ENCODE measurements at places on chromosomes 4 and X. TPM values are rescaled to one million over a fixed set of nuclear protein-coding genes. Genes with fewer than 3 reads are reported as not detected.

The LGI2 gene
- not detected for total RNA-seq

The TCP11X2 gene
- not detected for total RNA-seq

The CENPC gene
- total RNA-seq: 8.9 TPM

The MAGEA8 gene
- total RNA-seq: not detected

The ESX1 gene
- not detected for total RNA-seq

The PPEF2 gene
- total RNA-seq: not detected

The TECRL gene
- not detected for total RNA-seq

The ARSJ gene
- total RNA-seq: 33.4 TPM

The CXorf49 gene
- not detected for total RNA-seq

The MAGEA1 gene
- total RNA-seq: not detected

The HSFX4 gene
- not detected for total RNA-seq

The ALB gene
- not detected for total RNA-seq

The UGDH gene
- 95.0 TPM for total RNA-seq

The PITX2 gene
- 18.8 TPM for total RNA-seq

The ARHGAP4 gene
- total RNA-seq: 0.57 TPM

The DCLK2 gene
- 53.6 TPM for total RNA-seq

The HEPH gene
- total RNA-seq: not detected

DNA sequence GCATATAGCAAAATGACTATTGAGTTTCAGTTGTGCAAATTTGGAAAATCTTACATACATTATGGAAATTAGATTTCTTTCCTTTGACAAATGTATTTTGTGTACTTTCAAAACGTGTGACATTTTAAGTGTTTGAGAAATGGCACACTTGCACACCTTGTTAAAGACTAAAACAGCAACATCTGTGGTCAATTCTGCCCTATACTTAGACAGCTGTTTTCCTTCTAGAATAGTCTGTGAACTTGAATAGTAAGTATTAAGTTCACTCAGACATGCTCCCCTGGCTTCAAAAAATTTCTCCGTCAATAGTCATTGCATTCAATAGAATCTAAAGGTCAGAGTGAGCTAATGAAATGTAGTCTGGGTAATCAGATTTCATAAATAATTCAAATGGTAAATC lies 21.7 kb upstream of the TBC1D9 start:
- no peak for DNase-seq

DNA sequence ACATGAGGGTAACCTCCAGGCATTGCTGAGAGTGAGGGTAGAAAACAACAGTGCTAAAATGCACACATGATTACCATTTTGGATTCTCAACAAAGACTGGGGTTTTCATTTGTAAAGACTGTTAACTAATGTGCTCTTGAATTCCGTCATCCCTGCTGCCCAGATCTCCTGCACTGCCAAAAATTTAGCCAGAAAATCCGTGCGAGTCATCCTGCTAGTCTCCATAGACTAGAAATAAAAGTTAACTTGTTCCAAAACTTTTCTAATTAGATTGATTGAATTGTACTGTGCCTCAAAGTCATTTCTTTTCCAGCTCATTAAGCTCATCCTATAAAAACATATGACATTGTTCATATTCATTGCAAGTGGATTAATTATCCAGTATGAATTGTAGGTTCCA lies 99.8 kb downstream of the ARSF start:
- DNase-seq: no peak

GRCh38 chr4:159366966-159367780 lies 264.3 kb downstream of the RAPGEF2 start:
- no peak for DNase-seq

DNA sequence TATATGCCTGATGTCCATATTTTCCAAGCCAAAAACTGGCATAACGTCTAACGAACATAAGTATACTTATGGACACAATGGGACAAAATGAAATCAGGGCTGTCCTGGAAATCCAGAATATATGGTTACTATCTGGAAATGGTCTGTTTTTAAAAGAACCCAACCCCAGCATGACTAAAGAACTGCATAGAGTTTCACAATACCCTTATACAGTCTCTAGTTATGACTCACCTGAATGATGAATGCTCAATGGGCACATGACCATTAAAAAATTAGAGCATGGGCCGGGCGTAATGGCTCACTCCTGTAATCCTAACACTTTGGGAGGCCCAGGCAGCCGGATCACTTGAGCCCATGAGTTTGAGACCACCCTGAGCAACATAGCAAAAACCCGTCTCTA lies 31.8 kb downstream of the AMMECR1 start:
- DNase-seq: peak; percentile 82

DNA sequence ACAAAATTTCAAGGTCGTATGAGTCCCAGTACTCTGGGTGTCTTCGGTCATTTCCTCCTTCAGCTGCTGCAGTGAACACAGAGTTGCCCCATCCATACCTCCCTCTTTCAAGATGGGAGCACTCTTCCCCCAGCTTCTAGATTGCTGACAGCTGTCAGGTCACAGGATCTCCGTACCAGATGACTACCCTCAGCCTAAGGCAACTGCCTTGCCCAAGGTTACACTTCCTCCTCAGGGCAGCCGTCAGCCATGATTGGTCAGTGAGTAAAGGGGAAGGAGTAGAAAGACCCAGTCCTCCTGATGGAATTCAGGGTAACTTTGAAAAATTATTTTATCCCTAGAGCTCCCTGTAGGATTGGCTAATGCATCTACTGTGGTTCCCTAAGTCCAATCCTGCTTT lies 81.6 kb downstream of the NAF1 start:
- no peak for DNase-seq

DNA sequence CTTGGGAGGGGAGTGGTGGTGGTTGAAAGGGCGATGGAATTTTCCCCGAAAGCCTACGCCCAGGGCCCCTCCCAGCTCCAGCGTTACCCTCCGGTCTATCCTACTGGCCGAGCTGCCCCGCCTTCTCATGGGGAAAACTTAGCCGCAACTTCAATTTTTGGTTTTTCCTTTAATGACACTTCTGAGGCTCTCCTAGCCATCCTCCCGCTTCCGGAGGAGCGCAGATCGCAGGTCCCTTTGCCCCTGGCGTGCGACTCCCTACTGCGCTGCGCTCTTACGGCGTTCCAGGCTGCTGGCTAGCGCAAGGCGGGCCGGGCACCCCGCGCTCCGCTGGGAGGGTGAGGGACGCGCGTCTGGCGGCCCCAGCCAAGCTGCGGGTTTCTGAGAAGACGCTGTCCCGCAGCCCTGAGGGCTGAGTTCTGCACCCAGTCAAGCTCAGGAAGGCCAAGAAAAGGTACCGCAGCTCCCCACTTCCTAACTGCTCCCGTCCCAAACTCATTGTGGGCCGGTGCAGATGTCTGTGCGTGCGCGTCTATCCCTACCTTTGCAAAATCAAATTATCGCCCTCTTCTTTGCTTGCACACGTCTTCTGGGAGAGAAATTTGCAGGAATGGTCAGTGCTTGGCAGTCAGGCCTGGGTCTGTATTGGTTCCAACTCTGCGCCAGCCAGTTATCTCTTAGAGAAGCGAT lies 533 bp downstream of the IL15 start:
- peak; percentile 47 for DNase-seq

- DNase-seq: no peak
These were observed 106.2 kb upstream of the PTCHD1 start for GRCh38 chrX:23228454-23228853.

- no peak for DNase-seq
These were observed 59.2 kb downstream of the CPLX1 start for GRCh38 chr4:766559-767283.

DNA sequence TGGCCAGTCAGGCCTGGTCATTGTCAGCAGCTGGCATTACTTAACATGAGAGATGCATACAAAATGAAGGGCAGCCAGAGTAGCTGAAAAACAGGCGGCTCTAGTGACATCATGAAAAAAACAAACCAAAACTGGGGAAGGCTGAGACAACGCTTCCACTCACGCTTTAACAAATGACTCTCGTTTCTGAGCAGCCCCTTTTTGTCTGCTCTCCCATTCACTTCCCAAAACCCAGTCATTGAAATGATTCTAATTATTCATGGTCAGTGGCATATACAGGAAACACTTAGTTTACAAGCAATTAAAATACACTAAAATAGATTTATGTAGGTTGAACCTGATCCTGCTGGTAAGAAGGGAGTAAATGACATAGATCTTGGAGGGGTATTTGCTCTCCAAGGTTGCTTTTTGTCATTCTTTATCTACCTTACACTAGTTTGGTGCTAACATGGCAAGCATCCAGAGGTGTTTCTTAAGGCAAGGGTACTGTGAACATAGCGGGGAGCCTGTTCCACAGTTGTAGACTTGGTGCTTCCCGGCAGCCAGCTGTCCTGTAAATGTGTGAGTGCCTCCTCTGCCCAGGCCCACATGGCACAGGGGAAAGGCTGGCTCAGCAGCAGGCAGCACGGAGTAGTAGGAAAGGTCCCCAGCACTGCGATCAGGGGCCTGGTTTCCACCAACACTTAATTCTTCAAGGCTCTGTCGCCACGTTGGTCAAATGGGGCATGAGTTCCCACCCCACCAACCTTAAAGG lies 61.2 kb upstream of the CITED1 start:
- DNase-seq: no peak

GRCh38 chrX:7242613-7243012 lies 94.7 kb upstream of the PUDP start:
- DNase-seq: no peak

DNA sequence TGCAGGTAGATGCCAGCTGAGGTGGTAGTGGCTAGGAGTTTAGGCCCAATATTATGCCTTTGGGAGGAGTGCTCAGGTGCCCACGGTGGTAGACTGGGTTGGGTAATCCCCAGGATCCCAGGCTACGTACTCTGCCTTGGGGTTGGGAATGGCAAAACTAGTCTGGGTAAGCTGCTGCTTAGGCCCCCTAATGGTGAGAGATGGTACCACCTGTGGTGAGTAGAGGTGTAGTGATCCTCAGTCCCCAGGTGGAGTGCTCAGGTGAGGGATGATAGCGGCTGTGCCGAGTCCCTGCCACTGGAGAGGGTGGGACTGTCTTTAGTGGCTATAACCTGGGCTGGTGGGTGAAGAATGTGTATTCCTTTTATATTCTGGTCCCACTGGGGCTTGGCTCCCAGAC lies 75.2 kb downstream of the IL1RAPL2 start:
- no peak for DNase-seq

DNA sequence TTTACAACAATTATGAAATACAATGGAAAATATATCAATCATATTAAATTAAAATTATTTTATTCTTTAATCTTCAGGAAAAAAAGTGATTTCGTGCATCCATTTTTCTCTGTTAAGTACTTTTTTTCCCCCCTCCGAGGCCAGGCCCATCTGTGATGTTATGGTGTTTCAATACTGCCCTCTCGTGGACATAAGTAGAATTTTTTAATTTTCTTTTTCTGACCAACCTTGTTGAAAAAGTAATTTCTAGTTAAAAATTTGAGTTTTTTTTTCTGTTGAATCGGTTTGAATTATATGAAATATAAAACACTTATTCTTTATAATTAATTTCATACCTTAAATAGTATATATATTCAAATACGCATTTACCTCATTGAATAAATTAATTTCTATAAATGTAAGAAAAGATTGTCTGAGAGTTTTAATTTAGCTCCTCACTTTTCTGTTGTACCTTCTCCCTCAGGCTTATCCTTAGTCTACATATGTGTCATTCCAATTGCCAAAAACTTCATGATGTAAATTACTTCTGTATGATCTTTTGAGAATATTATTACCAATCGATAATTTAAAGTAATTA lies 175.8 kb upstream of the TECRL start:
- no peak for DNase-seq

- no peak for DNase-seq
These were observed 79.3 kb upstream of the LIMCH1 start for GRCh38 chr4:41458689-41459088.

GRCh38 chr4:190020790-190021717 lies 6.0 kb downstream of the FRG2 start:
- no peak for DNase-seq

GRCh38 chrX:44020693-44021092 lies 47.5 kb upstream of the NDP start:
- DNase-seq: peak; percentile 3

DNA sequence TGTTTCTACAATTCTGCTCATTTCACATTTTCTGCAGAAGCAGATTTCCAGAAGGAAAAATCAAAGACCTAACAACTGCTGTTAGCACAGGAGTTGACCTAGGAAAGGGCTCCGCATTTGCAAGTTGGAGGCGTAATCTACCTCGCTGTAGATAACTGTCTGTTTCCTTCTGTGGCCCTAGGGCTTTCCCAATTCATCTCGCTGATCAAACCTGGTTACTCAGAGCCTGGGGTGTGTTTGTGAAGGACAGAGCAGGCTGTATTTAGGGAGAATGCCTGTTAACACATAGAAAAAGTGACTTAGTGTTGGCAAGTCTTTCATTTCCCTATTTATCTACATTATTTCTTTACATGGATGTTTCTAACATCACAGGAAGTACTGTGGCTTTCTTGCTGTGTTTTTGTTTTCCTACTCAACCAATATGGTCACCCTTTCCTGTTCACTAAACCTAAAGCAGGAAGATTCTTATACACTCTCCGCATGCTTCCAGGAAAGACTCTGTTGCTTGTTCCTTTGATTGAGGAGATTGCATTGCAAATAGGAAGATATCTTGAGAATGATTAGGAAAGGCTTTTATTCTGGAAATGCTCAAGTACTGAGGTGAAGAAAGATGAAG lies 40.5 kb downstream of the AGA start:
- DNase-seq: no peak

- no peak for DNase-seq
These were observed 2.7 kb downstream of the CLRN2 start for GRCh38 chr4:17517664-17518063.

DNA sequence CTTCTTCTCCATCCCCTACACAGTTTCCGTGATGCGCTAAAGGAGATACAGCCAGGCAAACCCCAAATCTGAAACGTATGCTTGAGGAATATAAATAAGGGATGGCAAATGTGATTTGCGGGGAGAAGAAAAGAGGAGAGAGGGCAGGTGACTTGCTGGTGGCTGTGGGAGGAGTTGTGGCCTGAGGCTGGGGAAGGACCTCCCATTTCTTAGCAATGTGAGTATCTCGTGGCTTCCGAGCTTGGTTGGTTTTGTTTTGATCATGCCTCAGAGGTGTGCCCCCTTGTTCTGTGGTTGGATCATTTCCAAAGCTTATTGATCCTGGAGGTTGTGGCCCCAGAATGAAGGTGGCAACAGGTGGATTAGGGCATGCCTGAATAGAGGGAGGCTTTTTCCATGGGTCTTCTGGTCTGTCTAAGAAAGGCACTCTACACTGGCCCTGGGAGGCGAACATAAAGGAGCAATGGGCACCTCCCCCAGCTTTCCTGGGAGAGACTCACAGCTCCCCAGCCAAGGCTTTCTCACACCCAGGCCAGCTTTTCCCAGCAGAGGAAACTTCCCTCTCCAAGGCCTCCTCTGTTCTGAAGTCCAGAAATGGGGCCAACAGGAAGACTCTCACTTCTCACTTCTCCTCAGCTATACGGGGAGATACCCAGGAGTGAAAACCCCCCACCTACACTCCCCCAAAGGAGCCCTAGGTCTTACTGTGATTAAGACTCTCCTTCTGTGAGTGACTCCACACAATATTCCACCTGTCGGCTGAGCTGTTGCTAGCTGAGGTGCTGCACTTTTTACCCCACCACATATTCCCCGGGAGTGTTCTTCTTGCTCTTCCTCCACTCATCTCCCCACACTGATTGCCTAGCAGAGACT lies 40.0 kb downstream of the C4orf51 start:
- no peak for DNase-seq

DNA sequence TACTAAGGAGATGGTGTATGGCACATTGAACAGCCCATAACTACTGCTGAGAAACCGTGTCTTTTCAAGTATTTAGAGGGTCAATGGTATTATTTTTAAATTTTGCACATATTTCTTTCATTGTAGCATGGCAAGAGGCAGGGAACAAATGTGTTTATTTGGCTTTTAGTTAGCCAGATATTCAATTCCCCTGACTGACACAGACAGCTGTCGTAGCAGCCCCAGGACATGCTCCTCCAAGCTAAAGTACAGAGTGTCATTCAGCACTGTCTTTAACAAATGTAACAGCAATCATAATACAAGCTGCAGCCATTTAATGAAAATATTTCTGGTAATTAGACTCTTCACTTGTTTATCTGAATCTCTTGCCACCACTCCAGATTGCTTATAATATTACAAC lies 687.1 kb downstream of the KLHL13 start:
- no peak for DNase-seq

Data from HFFc6 (cell line).